Kasumi-1 (cell line): ENCODE measurements at places on chromosomes 13 and 19.

- DNase-seq: no peak
Observed at GRCh38 chr13:40207001-40207478, 459.4 kb downstream of the FOXO1 start.

GRCh38 chr19:6413721-6414643 is 10.6 kb downstream of the KHSRP start:
- DNase-seq: no peak

GRCh38 chr19:13100031-13100588 is 2.5 kb downstream of the LYL1 start:
- DNase-seq: peak; percentile 47

DNA sequence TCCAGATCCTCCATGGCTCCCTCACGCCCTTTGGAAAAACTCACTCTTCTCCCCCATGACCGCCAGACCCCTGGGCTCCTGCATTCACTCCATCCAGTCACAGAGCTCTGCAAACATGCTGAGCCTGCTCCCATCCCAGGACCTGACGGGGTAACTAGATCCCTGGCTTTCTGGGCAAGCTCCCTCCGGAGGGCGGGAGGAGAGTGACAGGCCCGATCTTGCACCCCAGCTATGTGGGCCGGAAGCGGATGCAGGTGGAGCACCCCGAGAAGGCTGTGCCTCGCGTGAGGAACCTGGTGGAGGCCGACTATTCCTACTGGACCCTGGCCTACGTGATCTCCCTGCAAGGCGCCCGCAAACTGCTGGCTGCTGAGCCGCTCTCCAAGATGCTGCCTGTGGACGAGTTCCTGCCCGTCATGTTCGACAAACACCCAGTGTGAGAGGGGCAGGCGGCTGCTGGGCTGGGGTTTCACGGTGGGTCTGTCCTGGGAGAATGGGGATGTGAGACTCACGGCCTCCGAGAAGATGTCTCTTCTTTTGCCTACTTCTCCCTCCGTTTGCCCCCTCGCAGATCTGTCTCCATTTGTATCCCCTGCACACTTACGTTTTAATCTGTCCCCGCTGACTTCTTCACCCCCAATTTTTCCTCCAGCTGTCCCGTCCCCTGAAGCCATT is 25.2 kb downstream of the COLGALT1 start:
- no peak for DNase-seq

- DNase-seq: no peak
Observed at GRCh38 chr13:64482373-64482772, 2747.8 kb downstream of the PCDH9 start.

DNA sequence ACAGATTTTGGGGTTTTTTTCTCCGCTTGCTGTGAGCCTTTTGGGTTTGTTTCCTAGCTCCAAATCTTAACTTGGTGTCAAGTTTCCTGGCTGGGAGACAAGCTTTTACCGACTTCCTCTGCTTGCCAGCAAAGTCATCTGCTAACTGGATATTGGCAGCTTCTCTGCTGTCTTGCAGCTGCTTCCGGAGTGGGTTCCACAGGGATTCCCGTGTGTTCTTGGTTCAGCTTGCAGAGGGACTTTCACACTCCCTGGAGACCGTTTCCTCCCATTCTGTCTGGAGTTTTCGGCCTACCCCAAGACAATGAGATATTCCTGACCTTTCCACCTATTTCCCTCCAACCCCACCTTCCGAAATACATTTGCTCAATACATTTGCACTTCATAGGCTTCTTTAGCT is 2.2 kb upstream of the COLGALT1 start:
- DNase-seq: peak; percentile 94

DNA sequence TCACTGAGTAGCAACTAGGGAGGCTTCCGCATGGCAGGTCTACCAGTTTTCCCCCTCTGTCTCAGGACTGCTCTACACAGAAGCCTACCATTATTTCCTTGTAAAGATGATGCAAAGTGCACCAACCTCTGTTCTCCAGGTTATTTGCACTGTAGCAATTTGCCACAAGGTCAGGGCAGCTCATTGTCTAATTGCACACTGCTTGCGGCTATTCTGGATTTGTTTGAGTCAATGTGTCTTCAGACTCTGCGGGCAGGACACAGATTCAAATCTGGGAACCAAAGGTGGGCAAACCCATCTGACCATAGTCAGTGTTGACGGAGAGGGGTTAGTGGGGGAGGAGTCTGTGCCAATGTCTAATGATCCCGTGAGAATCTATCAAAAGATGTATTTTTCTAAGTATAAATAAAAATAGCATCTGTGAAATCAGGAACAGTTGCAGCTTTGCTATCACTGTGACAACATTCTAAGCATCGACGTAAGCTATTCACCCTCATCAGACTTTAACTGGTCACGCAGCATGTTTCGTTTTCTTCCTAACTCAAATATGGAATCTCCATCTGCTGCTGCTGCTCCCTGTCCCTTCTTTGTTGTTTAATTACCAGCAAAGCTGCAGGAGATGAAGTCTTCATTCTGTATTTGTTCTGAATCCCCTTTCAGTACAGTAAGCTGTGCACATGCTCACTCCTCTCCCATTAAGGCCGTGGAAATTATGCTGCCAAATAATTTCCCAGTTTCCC is 26.4 kb downstream of the CYSLTR2 start:
- no peak for DNase-seq
